Small intestine (tissue), 16 donors: ENCODE measurements at places on chromosomes 6 and 20.

GRCh38 chr20:61891916-61892649 lies 173.6 kb downstream of the TAF4 start:
- no peak for DNase-seq
- H3K4me3 ChIP-seq: no peak overlapping the region
- no peaks in the 10 kb centered on the region for H3K4me1 ChIP-seq
- no peaks in the 10 kb centered on the region for H3K27me3 ChIP-seq

GRCh38 chr6:24766680-24767462 lies 7.9 kb upstream of the GMNN start:
- H3K4me1 ChIP-seq: no peaks in the 10 kb centered on the region
- peak; percentile 62 for DNase-seq
- H3K4me3 ChIP-seq: no peak overlapping the region
- no peak overlapping the region for H3K27ac ChIP-seq

GRCh38 chr20:58712151-58712791 lies 19.7 kb downstream of the NPEPL1 start:
- no peak overlapping the region for H3K27ac ChIP-seq
- H3K4me3 ChIP-seq: no peak overlapping the region
- DNase-seq: no peak
- H3K27me3 ChIP-seq: no peaks in the 10 kb centered on the region

GRCh38 chr6:11497107-11497506 lies 40.4 kb upstream of the TMEM170B start:
- no peak for DNase-seq
- no peaks in the 10 kb centered on the region for H3K36me3 ChIP-seq
- H3K4me3 ChIP-seq: no peak overlapping the region
- H3K4me1 ChIP-seq: no peaks in the 10 kb centered on the region

GRCh38 chr20:6311097-6311496 lies 188.3 kb upstream of the FERMT1 start:
- DNase-seq: no peak
- no peaks in the 10 kb centered on the region for H3K36me3 ChIP-seq
- no peaks in the 10 kb centered on the region for H3K4me1 ChIP-seq
- H3K27me3 ChIP-seq: no peaks in the 10 kb centered on the region
- no peak overlapping the region for H3K4me3 ChIP-seq

DNA sequence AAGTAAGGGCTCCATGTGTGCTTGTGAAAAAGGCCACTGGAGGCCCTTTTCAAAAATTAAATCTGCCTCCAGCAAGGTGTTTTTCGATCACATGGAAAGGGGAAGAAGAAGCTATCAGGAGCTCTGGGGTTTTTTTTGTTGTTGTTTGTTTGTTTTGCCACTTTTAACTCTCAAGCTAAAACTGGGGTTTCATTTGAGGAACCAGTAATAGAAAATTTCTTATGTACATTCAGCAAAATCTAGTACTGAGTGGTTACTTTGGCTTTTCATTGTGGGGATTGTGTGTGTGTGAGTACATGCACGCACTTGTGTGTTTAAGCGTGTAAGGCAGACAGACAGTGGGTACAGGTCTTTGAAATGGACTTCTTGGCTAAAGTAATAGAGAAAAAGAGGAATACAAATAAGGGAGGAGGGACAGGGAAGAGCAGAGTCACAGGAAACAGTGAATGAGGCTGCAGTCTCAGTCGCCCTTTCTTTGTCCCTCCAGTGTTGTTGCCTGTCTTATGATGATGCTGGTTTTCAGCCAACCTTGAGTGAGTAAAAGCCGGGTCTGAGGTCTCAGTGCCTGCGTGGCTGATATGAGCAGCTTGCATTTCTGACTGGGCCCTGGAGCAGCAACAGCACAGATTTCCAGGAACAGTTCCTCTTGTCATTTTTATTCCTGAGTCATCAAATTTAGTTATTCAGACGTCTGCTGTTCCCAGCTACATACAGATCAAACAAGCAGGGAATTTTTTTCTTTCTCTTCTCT lies 26.2 kb downstream of the SLC16A10 start:
- no peak for DNase-seq
- H3K27ac ChIP-seq: no peak overlapping the region
- no peak overlapping the region for H3K4me3 ChIP-seq
- H3K4me1 ChIP-seq: no peaks in the 10 kb centered on the region

DNA sequence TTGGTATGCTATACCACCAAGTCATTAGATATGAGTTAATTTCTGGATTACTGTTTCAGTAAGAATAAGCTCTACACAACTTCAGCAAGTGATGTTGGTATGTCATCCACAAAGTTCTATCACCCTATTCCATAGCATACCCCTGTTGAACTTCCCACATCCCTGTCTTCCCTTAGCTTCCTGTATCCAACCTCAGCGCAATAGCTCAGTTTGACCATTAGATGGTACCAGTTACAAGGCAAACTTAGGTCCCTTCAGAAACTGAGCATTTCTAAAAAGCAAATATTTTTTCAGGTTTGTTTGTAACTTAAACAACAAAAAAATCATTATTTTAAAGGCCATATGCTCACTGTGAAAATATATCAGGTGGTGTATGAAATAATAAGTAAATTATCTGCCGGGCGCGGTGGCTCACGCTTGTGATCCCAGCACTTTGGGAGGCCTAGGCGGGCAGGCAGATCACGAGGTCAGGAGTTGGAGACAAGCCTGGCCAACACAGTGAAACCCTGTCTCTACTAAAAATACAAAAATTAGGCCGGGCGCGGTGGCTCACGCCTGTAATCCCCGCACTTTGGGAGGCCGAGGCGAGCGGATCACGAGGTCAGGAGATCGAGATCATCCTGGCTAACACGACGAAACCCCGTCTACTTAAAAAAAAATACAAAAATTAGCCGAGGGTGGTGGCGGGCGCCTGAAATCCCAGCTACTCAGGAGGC lies 8.8 kb upstream of the MOG start:
- DNase-seq: no peak
- H3K27me3 ChIP-seq: no peaks in the 10 kb centered on the region
- H3K36me3 ChIP-seq: no peaks in the 10 kb centered on the region
- H3K4me3 ChIP-seq: no peak overlapping the region
- H3K27ac ChIP-seq: no peak overlapping the region
- no peaks in the 10 kb centered on the region for H3K4me1 ChIP-seq

GRCh38 chr6:128230267-128230989 lies 290.0 kb downstream of the PTPRK start:
- H3K27me3 ChIP-seq: no peaks in the 10 kb centered on the region
- H3K36me3 ChIP-seq: no peaks in the 10 kb centered on the region
- peaks cover 2% of the 10 kb centered on the region for H3K4me1 ChIP-seq
- no peak overlapping the region for H3K4me3 ChIP-seq
- peak; percentile 95 for DNase-seq
- H3K27ac ChIP-seq: peak overlapping the region; percentile 83

GRCh38 chr20:40680161-40680959 lies 8.7 kb downstream of the MAFB start:
- H3K4me1 ChIP-seq: no peaks in the 10 kb centered on the region
- no peak overlapping the region for H3K4me3 ChIP-seq
- no peak for DNase-seq
- no peak overlapping the region for H3K27ac ChIP-seq
- no peaks in the 10 kb centered on the region for H3K27me3 ChIP-seq

- peaks cover 8% of the 10 kb centered on the region for H3K4me1 ChIP-seq
- DNase-seq: peak; percentile 86
- no peak overlapping the region for H3K4me3 ChIP-seq
- no peaks in the 10 kb centered on the region for H3K27me3 ChIP-seq
- peak overlapping the region; percentile 88 for H3K27ac ChIP-seq
These were observed 32.6 kb downstream of the KCNK5 start for GRCh38 chr6:39196673-39197091.

GRCh38 chr20:62117362-62117646 lies 5.0 kb upstream of the LSM14B start:
- H3K4me1 ChIP-seq: peaks cover 3% of the 10 kb centered on the region
- H3K27ac ChIP-seq: no peak overlapping the region
- H3K27me3 ChIP-seq: no peaks in the 10 kb centered on the region

GRCh38 chr6:149033454-149033853 lies 284.1 kb upstream of the TAB2 start:
- no peaks in the 10 kb centered on the region for H3K27me3 ChIP-seq
- no peak overlapping the region for H3K27ac ChIP-seq
- DNase-seq: no peak
- no peak overlapping the region for H3K4me3 ChIP-seq

- no peaks in the 10 kb centered on the region for H3K4me1 ChIP-seq
- DNase-seq: no peak
- H3K27ac ChIP-seq: no peak overlapping the region
- H3K36me3 ChIP-seq: no peaks in the 10 kb centered on the region
These were observed 13.6 kb downstream of the COL9A1 start for GRCh38 chr6:70289299-70289698.

- H3K4me3 ChIP-seq: no peak overlapping the region
- peaks cover 37% of the 10 kb centered on the region for H3K4me1 ChIP-seq
- DNase-seq: peak; percentile 79
- no peaks in the 10 kb centered on the region for H3K27me3 ChIP-seq
- no peak overlapping the region for H3K27ac ChIP-seq
- H3K36me3 ChIP-seq: no peaks in the 10 kb centered on the region
These were observed 102.2 kb downstream of the SYCP2 start for GRCh38 chr20:59831024-59831915.

DNA sequence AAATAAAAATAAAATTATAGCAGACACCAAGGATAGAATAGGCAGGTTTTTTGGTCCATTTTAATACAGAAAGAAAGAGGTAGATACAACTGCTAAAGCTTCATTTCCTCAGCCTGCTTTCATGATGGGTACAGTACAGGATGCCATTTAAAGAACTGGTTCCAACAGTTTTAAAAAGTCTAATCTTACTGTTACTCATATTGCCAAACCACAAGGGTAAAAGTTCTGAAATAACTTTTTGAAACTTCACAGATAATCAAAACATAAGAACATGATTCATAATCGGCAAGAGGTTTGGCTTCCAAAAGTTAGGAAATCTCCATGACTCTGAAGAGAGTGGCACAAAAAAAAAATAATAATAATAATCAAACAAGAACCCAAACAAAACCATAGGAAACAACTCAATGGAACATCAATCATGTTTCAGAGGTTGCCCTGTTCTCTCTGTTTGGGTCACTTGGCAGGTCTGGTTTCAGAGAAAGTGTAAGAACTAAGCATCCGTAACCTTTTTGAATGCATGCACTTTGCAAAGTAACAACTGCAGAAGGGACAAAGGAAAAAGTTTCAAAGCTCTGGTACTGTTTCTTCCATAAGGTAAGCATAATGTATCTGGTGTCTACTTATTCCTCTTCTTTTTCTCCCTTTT lies 79.7 kb downstream of the SMLR1 start:
- H3K36me3 ChIP-seq: no peaks in the 10 kb centered on the region
- H3K4me3 ChIP-seq: no peak overlapping the region
- H3K27ac ChIP-seq: no peak overlapping the region
- H3K27me3 ChIP-seq: no peaks in the 10 kb centered on the region
- no peak for DNase-seq

DNA sequence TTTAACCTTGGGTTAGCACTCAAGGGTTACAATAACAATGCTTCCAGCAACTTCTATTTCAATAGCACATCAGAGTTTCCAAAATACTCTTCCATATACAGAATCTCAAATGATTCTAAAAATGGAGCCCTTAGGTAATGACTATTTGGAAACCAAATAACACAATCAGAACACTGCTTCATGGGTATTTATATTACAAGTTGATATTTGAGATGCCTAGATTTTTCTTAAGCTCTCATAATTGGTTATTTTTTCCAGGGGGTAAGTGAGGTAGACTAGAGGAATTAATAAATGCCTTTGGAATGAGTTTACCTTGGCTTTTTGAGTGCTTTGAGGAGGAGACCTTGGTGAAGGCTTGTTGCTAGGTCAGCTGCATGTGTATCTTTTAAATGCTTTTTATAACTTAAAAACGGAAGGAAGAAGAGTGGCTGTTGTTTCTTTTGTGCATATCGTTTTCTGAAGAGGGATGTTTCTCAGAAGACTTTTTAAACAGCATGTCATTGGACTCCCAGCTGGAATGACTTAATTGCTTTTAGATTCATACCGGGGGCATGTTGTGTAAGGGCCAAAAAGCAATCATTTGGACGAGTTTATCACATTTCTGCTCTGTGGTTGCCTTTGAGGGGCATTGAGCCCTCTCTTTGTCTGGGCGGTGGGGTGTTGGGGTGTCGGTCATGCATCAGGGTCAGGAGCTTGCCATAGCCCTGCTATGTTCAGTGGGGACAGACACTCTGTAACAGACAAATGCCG lies 186.0 kb downstream of the DTNBP1 start:
- no peak overlapping the region for H3K27ac ChIP-seq
- no peak overlapping the region for H3K4me3 ChIP-seq
- H3K36me3 ChIP-seq: no peaks in the 10 kb centered on the region
- no peak for DNase-seq

DNA sequence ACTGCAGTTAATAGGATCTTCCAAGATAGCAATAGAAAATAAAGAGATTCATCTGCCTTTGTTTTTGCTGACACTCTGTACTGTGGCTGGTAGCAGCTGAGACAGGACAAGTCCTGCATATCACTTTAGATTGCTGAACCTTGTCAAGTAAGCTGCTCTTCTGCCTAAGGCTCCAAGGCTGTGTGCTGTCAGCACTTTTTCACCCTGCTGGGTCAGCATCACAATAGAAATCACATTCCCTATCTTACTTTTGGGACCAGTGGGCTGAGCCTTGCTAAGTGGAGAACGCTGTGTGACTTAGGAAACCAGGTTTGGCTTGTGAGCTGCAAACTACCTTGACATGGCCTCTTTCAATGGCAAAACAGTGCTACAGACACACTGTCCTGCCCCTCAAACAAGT lies 263.9 kb downstream of the FRK start:
- H3K36me3 ChIP-seq: no peaks in the 10 kb centered on the region
- H3K27me3 ChIP-seq: no peaks in the 10 kb centered on the region
- DNase-seq: no peak
- H3K4me1 ChIP-seq: no peaks in the 10 kb centered on the region
- H3K4me3 ChIP-seq: no peak overlapping the region

- H3K4me1 ChIP-seq: peaks cover 3% of the 10 kb centered on the region
- DNase-seq: peak; percentile 59
- H3K27ac ChIP-seq: peak overlapping the region; percentile 89
- H3K4me3 ChIP-seq: peak overlapping the region; percentile 20
- H3K27me3 ChIP-seq: no peaks in the 10 kb centered on the region
These were observed 695 bp downstream of the ARHGAP18 start for GRCh38 chr6:129709196-129709768.

DNA sequence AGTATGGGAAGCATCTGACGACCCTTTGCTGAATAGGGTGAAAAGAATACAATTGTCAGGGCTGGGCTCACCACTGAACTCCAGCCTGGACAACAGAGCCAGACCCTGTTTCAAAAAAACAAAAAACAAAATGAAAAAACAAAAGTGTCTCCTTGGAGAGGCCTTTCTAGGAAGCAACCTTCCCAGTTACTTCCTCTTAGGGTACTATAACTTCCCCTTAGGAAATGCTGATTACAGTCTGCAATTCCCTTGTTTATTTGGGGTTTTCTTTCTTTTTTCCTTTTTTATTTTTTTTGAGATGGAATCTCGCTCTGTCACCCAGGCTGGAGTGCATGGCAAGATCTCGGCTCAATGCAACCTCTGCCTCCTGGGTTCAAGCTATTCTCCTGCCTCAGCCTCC lies 20.5 kb upstream of the TTPAL start:
- H3K4me3 ChIP-seq: no peak overlapping the region
- H3K4me1 ChIP-seq: peaks cover 2% of the 10 kb centered on the region
- DNase-seq: no peak
- no peaks in the 10 kb centered on the region for H3K27me3 ChIP-seq
- no peak overlapping the region for H3K27ac ChIP-seq
- no peaks in the 10 kb centered on the region for H3K36me3 ChIP-seq
